ENCODE measurements at places on chromosomes 11 and 22.
A peak's percentile ranks its signal among the peaks of the same experiment; 100 is the strongest.

DNA sequence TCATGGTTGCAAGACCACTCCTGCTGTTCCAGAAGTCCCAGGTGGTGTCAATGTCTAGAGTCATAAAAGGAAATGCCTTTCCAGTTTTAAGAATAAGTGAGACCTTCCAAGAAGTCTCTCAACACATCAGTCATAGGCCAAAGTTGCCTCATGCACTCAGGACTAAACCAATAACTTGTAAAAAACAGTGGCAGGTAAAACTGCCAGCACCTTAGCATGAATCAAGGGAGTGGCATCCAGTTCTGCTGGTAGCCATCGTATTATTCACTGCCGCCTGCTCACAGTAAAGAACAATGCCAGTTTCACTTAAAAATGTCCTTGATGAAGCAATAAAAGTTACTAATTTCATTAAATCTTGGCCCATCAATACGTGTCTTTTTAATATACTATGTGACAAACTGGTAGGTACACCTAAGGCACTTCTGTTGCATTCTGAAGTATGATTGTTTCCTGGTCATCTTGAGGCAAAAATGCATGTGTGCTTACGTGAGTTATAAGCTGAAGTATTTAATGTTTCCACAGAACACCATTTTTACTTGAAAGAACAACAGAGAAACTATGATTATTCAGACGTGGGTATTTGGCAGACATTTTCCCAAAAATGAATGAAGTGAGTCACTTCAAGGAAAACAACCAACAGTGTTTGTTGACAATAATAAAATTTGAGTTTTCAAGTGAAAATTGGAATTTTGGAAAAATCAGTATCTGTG lies 125.2 kb upstream of the SNX19 start:
- DNase-seq: no peak

DNA sequence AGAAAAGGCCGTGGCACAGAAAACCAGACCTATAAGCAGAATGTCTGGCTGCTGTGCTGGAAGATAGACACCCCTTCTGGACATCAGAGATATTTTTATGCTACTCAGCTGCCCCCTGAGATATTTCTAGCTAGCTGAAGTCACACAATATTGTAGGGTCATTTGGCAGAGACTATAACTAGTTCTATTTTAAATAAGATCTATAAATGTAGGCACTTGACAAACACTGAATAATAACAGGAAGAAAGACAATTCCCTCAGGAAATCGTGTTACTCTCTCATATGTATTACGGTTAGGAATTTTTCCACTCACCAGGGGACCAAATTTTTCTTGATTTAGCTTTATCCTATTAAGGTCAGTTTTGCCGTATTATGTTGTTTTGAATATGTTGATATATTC lies 845.4 kb downstream of the OPCML start:
- DNase-seq: no peak

DNA sequence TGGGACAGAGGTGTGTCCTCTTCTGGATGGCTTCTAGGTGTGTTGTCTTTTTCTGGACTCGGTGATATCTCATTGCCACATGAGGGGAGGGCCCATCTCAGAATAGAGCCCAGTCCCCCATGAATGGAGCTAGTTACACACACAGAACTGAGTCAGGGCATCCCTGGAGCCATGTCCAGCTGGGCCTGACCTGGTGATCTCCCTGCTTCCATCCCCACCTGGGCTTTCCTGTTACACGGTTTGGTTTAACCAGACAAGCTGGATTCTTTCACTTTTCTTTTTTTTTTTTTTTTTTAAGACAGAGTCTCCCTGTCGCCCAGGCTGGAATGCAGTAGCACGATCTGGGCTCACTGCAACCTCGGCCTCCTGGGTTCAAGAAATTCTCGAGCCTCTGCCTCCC lies 6.1 kb upstream of the A4GALT start:
- no peak for DNase-seq

DNA sequence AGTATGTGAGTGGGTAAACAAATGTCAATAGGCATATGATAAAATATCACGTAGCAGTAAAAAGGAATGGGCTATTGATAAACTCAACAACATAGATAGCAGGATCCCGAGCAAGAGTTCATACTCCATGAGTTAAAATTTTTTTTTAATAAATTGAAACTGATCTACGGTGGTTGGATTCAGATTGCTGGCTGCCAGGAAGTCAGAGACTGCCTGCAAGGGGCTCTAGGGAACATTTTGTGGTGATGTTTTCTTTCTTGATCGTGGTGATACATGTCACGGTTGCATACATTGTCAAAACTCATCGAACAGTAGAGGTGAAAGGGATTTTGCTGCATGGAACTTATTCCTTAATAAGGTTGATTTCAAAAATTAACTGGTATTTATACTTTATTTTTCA lies 62.6 kb upstream of the WNT7B start:
- no peak for DNase-seq

DNA sequence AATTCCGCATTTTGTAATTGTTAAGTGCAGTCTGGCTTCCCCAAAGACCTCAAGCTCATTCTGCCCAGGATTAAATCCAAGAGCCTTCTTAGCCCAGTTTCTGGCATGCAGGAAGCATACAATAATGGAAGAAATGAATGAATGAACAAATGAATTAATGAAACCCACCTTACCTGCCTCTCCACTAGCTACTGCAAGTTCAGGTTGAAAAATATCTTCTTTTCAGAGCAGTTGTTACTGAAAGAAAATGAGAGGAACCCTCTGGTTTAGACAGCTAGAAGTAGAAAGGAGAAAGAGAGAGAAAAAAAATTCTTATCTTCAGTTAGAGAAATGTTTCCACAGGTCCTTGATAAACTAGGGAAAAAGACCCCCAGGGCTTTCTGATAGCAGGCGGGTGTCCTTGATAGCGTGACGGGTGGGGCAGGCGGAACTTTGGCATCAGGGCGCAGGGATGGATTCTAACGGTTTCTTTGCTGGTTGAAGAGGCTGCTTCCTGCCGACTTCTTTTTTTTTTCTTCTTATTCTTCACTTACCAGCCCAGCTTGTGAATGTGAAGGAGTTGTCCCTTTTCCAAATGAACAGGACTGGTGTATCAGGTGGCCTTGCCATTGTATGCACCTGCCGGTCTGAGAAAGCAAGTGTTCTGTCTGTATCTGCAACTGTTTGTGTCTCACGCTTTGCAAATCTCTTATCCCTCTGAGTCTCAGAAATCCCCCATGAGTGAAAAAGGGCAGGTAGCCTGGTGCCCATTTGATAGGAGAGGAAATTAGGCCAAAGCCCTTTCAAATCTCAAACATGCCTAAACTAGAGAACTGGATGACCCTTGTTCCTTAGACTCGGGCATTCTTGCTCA lies 10.0 kb downstream of the LMO2 start:
- no peak for DNase-seq

GRCh38 chr11:106925245-106925644 lies 93.0 kb downstream of the GUCY1A2 start:
- DNase-seq: peak; percentile 17

- DNase-seq: no peak
These were observed 1.4 kb upstream of the OSBPL5 start for GRCh38 chr11:3166268-3167142.

DNA sequence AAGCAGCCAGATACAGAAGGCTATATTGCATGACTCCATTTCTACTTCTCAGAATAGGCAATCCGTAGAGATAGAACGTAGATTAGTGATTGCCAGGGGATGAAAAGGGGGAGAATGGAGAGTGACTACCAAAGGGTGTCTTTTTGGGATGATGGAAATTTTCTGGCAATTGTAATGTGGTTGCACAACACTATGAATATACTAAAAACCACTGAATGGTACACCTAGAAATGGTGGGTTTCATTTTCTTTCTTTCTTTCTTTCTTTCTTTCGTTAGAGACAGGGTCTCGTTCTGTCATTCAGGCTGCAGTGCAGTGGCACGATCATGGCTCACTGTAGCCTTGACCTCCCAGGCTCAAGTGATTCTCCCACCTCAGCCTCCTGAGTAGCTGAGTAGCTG lies 54.4 kb downstream of the BID start:
- no peak for DNase-seq

DNA sequence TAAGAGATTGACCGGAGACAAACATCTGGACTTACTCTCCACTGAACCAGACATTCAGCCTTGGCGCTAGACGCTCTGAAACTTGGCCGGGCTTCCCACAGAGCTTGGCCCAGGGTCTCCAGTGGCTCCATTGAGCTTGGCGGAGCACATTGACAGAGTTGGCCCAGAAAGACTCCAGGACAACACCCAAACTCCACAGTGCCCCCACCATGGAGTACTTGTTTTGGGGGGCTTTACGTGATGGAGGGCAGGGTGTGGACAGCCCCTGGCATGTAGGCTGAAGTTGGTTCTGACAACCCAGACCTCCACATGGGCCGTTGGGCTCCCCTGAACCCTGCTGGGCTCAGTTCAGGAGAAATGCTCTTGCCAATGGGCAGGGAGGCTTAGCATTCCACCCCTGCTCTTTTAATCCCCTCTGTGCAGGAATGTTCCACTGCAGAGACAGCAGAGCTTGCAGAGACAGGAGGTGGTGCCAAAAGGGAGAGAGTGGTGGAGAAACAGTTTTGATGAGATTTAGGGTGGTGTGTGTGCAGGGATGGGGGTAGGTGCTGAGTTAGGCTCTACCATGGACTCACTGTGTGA lies 102.4 kb upstream of the TIMP3 start:
- no peak for DNase-seq

GRCh38 chr22:48653306-48653705 lies 1174.4 kb downstream of the BRD1 start:
- no peak for DNase-seq

DNA sequence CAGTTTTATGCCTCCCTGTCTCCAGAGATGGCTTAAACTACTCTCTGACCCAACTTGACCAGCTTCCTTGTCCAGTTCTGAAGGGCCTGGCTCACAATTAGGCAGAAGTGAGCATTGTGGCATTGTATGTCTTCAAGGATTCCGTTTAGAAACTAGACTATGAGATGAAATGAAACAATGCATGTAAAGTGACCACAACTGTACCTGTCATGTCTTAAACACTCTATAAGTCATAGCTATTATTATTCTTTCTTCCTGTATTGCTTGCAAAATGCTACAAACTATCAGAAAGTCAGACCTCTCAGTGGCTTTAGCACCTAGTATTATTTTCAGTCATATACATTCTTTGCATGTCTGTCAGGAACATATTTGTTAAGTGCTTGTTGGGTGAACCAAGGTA lies 127.9 kb upstream of the MTMR2 start:
- DNase-seq: no peak

- peak; percentile 67 for DNase-seq
These were observed 657.7 kb downstream of the OPCML start for GRCh38 chr11:132874638-132875037.

DNA sequence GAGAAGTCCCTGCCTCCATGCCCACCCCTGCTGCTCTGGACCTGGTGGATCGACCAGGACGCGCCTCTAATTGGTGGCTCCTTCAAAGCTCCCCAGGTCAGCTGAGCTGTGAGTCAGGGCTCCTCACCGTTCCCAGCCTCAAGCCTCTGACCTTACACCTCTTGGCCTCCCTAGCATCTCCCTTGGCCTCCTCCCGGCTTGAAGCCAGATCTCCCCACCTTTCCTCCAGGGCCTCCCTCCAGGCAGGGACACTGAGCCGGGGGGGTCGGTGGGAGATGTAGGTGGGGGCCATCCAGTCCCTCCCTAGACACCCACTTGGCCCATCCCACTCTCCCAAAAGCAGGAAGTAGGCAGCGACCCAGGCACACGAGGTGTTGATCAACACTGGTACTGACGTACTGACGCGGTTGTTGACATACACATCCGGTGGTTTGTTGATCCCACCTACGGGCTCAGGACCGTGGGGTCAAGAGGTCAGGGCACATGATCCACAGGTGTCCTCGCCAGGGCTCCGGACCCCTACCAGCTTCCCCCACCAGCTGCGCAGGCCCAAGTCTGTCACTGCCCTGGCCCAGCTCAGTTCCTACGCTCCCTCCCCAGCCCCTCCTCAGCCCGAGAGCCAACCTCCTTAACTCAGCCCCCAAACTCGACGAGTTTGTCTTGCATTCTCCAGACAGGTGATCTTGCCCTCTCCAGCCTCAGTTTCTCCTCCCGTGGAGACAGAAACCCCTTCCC lies 802 bp downstream of the ATG2A start:
- no peak for DNase-seq

DNA sequence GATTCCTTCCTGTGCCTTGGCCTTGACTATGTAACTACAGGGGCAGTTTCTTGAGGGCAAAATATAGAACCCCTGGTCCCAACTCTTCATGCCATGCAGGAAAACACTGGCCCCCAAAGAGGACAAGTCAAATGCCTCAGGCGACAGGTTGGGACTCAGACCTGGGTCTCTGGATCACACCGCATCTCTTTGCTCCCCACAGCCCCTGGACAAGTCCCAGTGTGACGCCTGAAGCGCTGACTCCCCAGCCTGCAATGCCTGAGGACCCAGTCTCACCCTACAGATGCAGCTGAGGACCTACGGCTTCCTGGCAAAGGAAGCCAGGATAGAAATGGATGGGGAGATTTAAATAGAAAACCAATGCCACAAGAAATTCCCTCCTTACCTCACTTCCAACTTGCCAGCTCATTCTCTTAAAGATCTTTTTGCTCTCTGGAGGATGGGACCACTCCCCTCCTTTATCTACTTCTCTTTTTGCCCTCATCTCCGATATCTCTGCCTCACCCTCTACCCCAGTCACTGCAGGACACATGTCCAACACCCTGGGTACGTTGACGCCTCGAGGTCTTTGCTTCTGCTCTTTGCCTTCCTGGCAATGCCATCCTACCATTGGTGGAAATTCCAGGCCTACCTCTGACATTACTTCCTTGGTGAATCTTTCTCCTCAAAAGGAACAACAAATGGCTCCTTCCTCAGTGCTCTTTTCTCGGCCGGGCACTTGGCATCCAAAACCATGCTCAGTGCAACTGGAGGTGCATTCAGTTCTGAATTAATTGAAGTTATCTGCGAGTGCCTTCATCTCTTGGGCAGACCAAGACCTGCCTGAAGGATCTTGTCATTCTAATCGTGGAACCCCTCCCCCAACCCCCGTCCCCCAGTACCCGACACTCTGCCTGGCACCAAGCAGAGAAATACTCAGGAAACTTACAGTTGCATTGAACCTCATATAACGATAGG lies 2.0 kb upstream of the PRDM11 start:
- no peak for DNase-seq

GRCh38 chr11:61287338-61287977 lies 7.7 kb downstream of the VWCE start:
- DNase-seq: no peak
